ENCODE measurements at places on chromosomes 5 and 9.

GRCh38 chr9:117723986-117724625 is 19.9 kb downstream of the TLR4 start:
- DNase-seq: no peak

DNA sequence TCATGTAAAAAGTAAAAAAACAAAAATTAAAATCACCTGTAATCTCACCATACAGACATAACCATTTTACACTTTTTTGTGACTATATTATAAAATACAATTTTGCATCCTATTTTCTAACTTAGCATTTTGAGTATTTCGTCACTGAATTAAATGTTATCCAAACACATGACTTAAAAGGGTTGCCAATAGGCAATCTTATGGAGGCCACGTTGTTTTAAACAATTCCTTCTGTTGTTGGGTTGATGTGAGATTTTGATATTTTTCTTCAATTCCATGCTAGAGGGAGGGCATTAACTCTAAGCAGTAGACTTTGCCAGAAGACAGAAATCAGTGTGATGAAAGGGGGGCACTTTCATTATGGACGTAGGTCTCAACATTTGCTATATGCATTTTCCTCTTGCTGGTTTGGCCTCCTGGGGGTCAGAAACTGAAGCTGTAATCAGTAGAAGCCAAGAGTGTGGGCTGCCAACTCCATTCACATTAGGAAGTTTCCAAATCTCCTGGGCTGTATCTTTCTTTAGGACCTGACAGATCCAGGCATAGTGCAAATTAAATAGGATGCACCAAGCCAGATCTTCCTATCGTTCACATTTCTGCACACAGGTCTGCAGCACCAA is 614.2 kb upstream of the CLINT1 start:
- DNase-seq: no peak

- DNase-seq: no peak
These were observed 293.9 kb upstream of the IRX4 start for GRCh38 chr5:2176581-2176980.

DNA sequence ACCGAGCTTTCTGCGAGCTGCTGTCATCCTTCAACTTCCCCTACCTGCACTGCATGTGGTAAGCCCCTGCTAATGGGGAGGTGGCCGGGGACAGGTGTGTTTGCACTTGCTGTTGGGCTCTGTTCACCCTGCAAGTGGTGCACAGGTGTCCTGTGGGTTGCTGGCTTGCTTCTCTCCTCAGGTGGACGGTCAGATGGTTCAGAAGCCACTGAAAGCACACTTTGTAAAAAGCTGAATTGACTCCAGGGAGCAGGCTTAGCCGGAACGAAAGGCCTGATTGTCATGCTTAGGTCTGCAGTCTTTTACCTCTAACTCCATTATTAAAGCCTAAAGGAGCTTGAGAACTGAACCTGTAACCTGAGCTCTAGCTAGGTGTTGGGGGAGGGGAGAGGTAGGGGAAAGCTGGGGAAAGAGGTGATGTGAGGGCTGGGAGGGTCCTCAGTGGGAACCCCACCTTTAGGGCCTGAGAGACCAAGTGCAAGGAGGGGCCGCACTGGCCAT is 37.6 kb downstream of the ACER2 start:
- no peak for DNase-seq

GRCh38 chr9:88387552-88388202 is 567 bp upstream of the SPIN1 start:
- peak; percentile 40 for DNase-seq

- DNase-seq: no peak
These were observed 8.2 kb downstream of the ACSL6 start for GRCh38 chr5:132003170-132003744.

GRCh38 chr9:94717761-94718160 is 8.7 kb upstream of the AOPEP start:
- DNase-seq: no peak

DNA sequence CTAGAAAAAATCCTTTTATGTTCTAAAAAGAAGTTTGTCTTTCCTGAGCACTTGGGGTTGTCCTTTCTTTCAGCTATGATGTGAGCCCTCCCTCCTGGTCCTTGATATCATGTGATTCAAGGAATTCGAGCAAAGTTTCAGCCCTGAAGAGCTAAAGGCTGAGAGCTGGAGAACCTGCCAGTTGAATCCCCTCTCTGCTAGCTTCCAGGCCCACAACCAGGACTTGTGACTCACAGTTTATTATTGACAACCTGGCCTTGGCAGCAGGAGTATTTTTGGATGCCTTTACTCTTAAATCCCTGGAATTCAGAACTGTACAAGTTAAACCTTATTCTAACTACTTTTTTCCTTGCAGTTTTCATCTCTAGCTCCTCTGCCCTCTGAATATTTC is 182.8 kb downstream of the SPOCK1 start:
- no peak for DNase-seq

DNA sequence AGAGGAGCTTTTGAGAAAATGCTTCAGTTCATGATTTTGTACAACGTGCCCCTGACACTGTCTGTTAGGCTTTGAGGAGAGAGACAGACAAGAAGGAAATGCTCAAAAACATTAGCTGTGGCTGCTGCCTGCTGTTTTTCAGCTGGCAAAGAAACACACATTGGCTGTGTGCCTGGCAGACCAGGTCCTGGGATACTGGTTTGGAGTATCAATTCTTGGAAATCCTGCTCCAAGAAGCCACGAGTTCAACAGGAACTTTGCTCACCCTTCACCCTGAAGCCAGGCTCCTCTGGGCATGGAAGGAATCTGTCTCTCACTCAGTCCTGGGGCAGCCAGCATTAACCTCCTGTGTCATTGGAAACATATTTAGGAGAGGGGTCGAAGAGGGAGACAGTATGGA is 245.5 kb downstream of the AUH start:
- DNase-seq: no peak

- no peak for DNase-seq
These were observed 162.2 kb downstream of the OLFM1 start for GRCh38 chr9:135249711-135250110.

GRCh38 chr9:81559709-81560108 is 129.6 kb downstream of the TLE1 start:
- no peak for DNase-seq

DNA sequence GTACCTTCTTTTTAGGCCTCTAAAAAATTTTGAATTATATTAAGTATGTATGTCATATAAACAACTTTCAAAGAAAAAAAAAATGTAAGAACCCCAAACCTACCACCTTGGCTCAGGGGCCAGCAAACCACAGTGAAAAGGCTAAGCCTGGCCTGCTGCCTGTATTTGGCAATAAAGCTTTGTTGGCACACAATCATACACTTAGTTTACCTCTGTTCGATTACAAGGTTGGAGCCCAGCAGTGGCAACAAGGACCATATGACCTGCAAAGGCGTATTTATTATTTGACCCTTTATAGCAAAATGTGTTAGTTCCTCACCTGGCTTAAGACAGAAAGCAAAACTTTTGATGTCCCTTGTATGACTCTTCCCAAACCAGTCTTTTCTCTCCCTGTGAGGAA is 282.8 kb downstream of the DENND1A start:
- no peak for DNase-seq

DNA sequence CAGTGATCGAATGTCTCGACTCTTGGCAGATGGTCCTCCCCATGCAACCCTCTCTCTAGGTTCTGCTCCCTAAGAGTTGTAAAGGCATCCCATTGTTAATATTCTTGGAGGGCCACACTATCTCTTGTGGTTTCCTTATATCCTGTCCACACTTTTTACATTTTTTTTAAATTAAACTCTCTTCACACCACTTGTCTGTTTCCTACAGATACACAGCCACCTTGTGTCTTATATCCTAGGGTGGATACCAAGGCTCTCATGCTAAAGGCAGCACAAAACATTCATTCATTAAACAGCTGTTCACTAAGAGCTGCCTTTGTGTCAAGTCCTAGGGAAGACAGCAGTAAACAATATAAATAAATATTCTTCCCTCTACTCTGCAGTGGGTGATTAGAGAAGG is 60.5 kb upstream of the SHISAL2B start:
- DNase-seq: no peak

DNA sequence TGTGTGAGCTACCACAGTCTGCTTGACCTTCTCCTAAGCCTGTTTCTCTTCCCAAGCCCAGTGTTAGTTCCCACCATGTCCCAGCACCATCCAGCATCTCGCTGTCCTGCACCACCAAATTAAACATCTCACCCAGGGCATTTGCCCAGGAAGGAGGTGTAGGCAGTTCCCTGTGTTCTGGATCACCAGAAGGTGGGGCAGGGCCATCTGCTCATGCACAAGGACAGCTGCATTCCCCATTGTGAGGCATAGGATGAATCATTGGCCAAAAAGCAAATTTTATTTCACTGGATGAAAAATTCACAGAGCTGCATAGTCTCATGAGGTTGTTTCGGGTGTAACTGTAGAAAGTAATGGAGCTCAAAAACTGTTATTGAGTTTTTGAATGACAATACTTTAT is 89.5 kb upstream of the GRIA1 start:
- DNase-seq: no peak

GRCh38 chr5:154514331-154514730 is 36.3 kb upstream of the HAND1 start:
- no peak for DNase-seq

DNA sequence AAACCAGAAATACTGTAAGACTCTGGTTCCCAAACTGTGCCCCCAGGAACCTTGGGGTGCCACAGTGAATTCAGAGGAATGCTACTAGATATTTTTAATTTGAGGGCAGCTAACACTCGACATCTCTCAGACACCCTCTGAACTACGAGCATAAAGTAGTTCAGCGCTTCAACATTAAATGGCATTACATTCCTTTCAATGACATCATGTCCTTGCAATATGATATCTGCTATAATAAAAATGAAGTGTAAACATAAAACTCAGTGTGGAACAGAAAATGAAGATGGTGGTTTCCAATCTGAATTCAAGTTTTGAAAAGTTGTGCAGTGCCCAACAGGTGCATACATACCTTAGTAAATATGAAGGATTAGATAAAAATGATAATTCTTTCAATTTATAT is 116.1 kb downstream of the LPAR1 start:
- DNase-seq: no peak

- DNase-seq: no peak
These were observed 31.9 kb upstream of the SPARC start for GRCh38 chr5:151718646-151719045.

- no peak for DNase-seq
These were observed 780.3 kb downstream of the DTWD2 start for GRCh38 chr5:118208031-118208453.

DNA sequence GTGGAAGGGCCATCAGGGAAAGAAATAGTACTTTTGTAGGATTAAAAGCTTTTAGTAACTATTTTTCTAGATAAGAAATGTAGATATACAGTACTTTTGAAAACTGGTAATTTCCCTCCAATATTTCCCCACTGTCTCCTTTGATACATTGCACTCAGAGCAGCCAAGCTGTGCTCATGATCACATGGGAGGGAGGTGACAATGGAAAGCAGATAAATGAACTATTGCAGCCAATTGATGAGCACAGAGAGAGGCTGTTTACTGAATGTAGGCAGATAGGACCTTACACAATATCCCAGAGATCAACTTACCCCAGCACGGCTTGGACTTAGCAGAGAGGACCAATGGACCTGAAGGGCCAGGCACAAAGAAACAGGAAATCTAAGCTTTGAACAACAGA is 178.0 kb upstream of the NREP start:
- no peak for DNase-seq

GRCh38 chr9:83972286-83972685 is 7.7 kb downstream of the HNRNPK start:
- DNase-seq: no peak

DNA sequence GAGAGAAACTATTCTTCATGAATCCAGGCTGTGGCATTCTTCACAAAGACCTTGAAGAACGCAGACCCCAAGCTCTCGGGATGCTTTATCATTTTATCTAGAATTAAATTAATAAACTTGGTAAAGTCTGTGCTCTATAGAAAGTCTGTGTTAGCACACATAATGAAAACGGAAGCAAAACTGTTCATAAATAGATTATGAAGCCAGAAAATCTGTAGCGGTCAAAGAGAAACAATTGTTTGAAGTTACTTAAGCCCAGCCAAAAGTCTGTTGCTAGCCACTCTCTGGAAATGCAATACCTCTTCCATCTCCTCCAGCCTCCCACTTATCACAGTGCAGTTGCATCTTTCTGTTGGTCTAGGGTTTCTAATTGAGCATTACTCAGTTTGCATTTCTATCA is 375.9 kb downstream of the KIF4B start:
- DNase-seq: no peak

DNA sequence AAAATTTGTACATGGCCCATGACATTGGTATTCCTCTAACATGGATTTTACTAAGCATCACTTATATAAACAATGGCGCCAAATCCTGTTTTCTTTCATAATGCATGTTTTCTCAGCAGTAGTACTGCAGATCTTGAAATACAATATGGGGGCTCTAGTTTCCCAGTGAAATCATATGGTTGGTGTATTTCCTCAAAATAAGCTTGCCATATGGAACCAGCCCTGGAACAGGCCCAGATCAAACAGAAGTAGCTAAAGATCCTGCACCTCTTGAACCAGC is 163.9 kb downstream of the ZNF608 start:
- no peak for DNase-seq

- no peak for DNase-seq
These were observed 2.2 kb downstream of the HSPA5 start for GRCh38 chr9:125238915-125239446.

DNA sequence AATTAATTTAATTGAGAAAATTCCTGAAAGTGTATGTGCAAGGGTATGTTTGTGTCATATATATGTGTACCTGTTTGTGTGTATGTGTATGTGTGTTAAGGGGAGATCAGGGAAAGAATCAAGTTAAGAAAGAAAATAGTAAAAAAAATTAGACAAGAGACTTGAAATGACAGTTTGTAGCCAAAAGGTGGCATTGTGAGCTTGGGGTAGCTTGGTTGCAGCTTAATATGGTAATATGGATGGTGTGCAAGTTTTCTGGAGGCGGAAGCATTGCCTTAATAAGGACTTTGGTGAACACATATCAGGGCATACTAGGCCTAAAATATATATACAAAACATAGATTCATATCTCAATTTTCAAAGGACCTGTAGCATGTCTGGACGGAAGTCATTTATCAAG is 129.9 kb downstream of the INSYN2B start:
- no peak for DNase-seq

DNA sequence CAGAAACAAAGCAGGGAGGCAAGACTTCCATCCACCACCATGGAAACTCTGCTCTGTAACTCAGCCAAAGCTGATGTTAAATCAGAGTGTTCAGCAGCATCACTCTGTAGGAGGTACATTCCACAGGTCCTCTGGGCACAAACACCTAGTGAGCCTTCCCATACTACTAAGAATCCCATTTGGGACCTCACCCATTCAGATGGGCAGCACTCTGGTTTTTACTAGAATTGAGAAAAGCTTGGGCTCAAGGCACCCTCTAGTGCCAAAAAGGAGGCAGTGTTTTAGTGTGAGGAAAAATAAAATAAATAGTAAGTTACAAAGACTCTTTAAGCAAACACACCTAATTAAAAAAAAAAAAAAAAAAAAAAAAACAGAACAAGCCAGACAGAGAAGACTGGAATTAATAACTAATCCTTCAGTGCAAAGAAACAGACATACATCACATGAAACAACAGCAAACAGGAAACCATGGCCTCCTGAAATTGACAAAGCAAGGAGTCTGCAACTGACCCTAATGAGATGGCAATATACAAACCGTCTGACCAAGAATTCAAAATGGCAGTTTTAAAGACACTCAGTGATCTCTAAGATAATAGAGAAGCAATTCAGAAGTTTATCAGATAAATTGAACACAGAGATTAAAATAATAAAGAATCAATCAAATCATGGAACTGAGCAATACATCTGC is 159.5 kb downstream of the GNA14 start:
- no peak for DNase-seq
